Stimulated activated CD4-positive, alpha-beta T cell treated with anti-CD3 and anti-CD28 coated beads, Interleukin-2, amount 100 ng/mL, for 4 hours (primary cell): ENCODE measurements at places on chromosomes 7 and 10.

DNA sequence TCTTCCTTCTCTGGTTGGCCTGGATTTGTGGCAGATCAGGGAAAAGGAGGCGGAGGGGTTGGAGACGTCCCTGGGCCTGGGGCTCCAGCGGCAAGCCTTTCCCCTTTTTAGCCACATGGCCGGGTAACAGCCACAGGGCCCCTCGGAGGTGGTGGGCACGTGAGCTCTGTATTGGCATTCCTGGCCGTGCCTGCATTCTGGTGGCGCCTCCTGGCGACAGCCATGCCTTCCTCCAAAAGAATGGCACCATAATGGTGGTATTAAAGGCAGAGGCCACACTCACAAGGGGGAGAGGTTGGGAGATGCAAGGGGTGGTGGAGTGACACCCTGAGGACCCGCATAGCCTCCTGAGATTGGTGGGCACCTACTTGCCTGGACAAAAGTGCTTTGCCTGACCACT lies 3.0 kb upstream of the AQP1 start:
- no peak for DNase-seq

GRCh38 chr10:119291223-119291900 lies 84.0 kb downstream of the GRK5 start:
- no peak for DNase-seq

- DNase-seq: no peak
Observed at GRCh38 chr7:101676956-101677355, 47.9 kb upstream of the MYL10 start.

DNA sequence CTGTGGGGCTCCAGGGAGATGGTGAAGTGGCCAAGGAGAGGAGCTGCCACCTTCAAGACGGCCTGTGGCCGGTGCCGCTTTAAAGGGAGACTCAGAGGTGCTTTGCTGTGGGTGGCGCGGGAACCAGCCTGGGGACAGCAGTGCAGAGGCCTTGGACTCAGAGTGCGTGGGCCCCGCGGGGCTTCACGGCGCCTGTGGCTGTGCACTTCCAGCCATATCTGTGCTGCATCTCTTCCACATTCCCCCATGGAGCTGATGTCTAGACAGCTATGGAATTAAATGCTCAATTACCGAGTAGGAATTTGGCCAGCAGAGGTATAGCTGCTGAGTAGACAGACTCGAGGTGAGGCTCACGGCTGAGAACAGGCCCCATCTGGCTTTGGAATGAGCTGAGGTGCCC lies 41.7 kb downstream of the HTRA1 start:
- no peak for DNase-seq

GRCh38 chr7:20064974-20065862 lies 152.0 kb downstream of the MACC1 start:
- DNase-seq: no peak

GRCh38 chr10:46229144-46229563 lies 57.6 kb upstream of the ANTXRL start:
- DNase-seq: no peak

- peak; percentile 17 for DNase-seq
Observed at GRCh38 chr10:86536294-86536861, 14.8 kb upstream of the WAPL start.

GRCh38 chr7:378551-379455 lies 88.8 kb downstream of the FOXL3 start:
- DNase-seq: no peak

GRCh38 chr10:31017534-31018355 lies 13.9 kb downstream of the ZNF438 start:
- no peak for DNase-seq

GRCh38 chr10:7082967-7083366 lies 327.9 kb downstream of the SFMBT2 start:
- DNase-seq: no peak

DNA sequence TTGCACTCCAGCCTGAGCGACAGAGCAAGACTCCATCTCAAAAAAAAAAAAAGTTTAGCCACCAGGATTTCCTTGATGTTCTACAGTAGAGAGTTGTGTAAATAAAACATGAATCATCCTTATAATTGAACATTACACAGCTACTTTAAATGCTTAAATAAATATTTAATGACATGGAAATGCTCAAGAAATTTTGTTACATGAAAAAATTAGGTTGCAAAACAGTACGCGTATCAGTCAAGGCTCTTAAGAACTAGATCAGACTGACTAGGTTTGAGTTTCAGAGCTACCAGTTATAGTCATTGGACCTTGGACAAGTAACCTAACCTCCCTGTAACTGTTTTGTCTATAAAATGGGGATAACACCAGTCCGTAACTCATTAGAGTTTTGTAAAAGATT lies 38.7 kb upstream of the GSAP start:
- no peak for DNase-seq

GRCh38 chr10:3803295-3803926 lies 18.4 kb upstream of the KLF6 start:
- no peak for DNase-seq
